Erythroblast (primary cell): ENCODE measurements at places on chromosomes 1 and 21.

DNA sequence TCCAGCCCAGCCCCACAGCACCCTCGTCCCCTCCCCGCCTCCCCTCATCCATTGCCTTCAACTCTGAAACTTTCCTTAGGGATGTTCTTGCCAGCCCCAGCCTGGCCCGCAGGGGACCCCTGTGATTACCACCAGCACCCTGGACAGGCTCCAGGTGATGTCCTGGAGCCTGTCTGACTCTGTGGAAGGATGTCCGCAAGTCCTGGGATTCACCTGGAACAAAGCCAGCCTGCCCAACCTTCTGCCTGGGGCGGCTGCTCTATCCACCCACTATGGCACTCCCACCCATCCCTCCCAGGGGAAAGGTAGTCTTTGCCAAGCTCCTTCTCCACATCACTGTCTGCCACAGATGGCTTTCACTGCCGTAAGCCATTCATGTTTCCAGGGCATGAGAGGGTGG is 24.4 kb upstream of the PTPRF start:
- DNase-seq = no peak

DNA sequence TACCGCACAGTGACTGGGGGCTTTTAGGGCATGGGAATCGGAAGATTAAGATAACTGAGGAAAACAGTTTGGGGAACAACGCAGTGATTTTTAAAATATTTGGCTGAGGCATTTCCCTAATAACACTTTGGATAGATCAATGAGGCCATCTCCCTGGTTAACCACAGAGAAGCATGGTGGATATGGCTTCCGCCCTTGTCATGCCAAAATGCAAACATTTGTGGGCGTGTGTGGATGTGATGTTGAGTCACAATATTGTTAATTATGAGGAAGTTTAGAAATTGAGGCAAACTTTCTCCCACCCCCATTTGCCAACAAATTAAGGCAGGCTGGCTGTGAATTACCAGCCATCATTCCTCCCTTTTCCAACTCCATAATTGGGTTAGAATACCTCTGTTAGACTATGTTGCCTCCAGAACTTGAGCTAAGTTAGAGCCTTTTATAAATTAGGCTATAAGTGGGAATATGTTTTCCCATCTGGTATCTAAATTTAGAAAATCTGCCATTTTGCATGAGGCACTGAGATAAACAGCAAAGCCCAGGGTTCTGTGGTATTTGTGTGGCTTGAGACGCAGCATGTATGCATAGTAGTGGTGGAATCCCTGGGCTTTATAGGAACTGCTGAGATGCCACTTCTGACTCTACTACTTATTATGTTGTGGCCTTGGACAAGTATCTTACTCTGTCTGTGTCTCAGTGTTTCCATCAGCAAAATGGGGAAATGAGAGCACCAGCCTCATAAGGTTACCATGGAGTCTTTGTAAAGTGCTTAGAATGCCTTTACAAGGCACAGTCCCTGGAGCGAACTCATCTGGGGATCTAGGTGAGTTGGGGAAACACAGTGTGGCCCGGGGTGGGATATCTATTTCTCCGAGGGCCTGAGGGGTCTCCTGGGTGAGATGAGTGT is 154.6 kb downstream of the C1orf94 start:
- DNase-seq = no peak

- DNase-seq = no peak
These were observed 6.4 kb downstream of the INPP5B start for GRCh38 chr1:37940299-37940947.

GRCh38 chr1:178961331-178961730 is 64.4 kb upstream of the FAM20B start:
- DNase-seq = no peak

GRCh38 chr1:204663644-204664383 is 21.7 kb downstream of the LRRN2 start:
- DNase-seq = no peak

DNA sequence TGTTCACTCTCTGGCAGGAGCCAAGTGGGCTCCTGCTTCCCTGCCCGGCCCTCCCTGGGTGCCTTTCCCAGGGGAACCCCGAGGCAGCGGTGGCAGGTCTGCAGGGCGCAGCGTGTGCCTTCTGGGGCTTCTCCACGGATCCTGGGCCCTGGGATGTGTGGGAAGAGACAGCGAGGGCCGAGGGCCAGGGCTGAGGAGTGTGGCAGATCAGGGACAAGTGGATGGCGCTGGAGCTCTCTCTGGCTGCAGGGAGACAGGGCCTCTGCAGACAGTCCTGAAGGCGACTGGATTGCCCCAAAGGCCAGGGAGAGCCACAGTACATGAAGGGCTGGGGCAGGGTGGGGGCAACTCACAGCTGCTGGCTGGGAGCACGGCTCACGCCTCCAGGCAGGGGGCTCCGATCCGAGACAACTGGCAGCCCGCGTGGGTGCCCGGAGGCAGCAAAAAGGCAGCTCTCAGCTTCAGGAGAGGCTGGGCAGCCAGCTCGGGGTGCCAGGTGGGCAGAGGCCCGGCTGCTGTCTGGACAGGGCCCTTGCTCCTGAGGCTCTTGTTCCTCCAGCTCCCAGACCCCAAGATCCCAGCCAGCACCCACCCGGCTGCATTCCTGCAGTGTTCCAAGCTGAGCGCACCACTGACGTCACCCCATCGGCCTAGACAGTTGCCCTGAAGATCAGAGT is 16.0 kb downstream of the MORN1 start:
- DNase-seq = no peak

GRCh38 chr1:116492358-116492811 is 78.4 kb downstream of the CD58 start:
- DNase-seq = peak; percentile 18

GRCh38 chr1:227728059-227728891 is 6.8 kb downstream of the JMJD4 start:
- DNase-seq = peak; percentile 66

GRCh38 chr21:45899317-45900033 is 82.1 kb upstream of the COL6A1 start:
- DNase-seq = no peak

- no peak for DNase-seq
These were observed 73.7 kb downstream of the LMO4 start for GRCh38 chr1:87402241-87403002.

DNA sequence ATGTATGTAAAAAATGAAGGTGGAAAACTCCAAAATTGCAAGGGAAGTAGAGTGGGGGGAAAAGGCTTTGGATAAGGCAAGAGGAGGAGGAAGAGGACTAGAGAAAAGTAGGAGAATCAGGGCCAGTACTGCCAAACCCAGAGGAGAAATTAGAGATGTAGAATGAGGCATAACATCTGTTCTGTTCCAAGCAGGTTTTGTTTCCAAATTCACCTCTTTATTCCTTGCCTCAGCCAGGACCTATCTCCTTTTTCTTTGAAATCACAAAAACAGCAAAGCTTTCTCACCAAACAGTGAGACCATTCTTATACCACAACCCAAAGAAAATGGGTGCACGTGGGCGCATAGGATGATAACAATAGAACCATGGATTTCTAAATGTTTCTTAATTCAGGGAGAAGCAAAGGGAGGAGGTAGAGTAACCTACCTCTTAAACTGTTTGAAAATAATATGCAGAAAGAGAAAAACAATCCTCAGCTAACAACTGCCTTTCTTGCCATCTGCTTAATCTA is 383.3 kb upstream of the PKN2 start:
- DNase-seq = no peak

GRCh38 chr1:234258071-234258470 is 115.2 kb upstream of the COA6 start:
- DNase-seq = no peak

DNA sequence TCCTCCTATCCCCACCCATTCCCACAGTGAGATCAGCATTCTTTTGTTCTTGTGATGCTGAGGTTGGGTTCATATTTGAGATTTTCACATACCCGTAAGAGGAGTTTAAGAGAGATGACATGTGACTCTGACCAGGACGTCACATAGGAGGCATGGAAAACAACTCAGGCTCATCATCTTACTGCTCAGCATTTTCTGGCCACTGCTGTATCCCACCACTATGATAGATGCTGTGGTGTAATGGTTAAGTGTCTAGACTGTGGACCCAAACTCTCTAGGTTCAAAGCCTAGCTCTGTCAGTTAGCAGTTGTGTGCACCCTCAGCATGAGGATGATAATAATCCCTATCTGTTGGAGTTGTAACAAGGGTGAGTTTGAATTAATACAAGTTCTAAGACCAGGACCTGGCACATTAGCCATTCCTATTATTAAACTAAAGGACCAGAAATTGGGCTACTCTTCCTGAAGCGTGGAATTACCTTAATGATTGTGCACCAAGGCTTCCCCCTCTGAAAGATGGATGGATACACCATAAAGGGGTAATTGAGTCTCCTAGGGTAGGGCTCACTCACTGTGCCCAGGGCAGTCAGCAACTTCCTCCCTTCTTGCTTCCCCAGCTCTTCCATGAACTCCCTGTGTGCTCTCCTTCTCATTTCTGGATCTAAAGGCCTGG is 40.9 kb downstream of the LGR6 start:
- DNase-seq = no peak

- peak; percentile 57 for DNase-seq
These were observed 953 bp upstream of the BRWD1 start for GRCh38 chr21:39314143-39315027.

GRCh38 chr1:188594542-188595235 is 1765.9 kb downstream of the PLA2G4A start:
- no peak for DNase-seq

GRCh38 chr1:112697781-112698201 is 9.1 kb downstream of the RHOC start:
- DNase-seq = no peak

DNA sequence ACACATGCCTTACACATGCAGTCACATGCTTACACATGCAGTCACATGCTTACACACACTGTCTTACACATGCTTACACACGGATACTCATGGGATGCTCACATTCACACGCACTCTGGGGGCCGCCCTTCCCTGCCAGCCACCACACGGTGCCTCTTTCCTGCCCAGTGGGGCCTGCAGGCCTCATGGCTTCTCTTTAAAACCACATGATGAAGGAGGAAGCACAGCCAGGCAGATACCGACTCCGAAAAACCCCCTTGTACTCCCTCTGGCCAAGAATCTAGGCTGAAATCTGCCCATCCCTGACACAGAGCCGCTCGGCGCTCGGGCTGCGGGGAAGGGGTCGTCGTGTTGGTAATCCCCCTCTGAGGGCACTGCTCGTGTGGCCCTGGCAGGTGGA is 113.0 kb downstream of the PRDM16 start:
- DNase-seq = no peak

DNA sequence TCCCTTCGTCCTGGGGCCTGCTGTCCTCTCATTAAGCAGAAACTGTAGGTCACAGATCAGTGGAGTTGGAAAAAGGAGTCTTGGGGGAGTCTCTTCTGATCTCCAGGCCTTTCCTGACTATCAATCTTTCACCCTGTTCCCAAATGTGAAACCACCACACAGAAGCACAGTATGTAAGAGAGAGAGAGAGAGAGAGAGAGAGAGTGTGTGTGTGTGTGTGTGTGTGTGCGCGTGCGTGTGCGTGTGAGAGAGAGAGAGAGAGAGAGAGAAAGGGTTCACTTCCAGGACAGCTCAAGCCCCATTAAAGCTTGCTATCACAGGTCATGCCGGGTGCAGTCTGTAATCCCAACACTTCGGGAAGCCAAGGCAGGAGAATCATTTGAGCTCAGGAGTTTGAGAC is 1.5 kb upstream of the TTC24 start:
- DNase-seq = no peak

- DNase-seq = no peak
These were observed 384.3 kb downstream of the PTPRU start for GRCh38 chr1:29620631-29621030.

GRCh38 chr1:240114222-240114621 is 22.5 kb downstream of the FMN2 start:
- no peak for DNase-seq

GRCh38 chr1:25107643-25108010 is 124.7 kb downstream of the SYF2 start:
- DNase-seq = no peak

- no peak for DNase-seq
These were observed 6.9 kb downstream of the PLA2G2D start for GRCh38 chr1:20112279-20113000.

DNA sequence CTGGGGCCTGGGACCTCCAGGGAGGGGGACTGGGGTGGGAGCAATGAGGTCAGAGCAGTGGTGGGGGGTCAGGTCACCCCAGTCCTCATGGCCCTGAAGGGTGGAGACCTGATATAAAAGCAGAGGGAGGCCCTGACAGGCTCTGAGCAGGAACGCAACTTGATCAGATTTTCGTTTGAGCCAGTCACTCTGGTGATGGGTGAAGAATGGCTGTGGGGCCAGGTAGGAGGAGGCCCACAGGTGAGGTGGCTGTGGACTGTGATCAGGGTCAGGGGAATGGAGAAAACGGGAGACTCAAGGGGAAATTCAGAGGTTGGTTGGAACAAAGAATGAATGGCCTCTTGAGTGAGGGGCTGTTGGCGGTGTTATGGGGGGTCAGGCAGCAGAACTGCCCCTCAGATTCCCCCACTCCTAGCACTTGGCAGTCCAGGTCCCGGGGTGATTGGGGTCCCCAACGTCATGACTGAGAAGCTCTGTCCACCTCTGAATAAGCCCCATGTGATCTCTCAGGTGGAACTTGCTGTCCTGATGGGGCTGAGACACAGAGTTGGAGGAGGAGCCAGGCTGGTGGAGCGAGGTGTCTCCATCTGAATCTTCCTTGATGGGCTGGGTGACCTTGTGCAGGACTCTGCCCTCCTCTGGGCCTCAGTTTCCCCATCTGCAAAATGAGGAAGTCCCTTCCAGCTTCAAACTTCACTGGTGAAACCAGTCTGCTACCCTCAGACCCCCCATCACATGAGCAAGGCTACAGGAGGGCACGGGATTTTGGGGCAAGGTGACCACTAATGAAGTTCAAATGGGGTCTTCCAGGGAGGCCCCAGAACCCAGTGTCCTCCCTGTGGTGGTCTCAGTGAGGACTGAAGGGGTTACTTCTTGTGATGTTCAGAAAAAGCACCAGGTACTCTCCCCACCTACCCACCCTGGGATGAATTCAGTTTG is 683.0 kb downstream of the MATN1 start:
- DNase-seq = no peak

- DNase-seq = no peak
These were observed 40.1 kb downstream of the SERTAD4 start for GRCh38 chr1:210272666-210273065.

DNA sequence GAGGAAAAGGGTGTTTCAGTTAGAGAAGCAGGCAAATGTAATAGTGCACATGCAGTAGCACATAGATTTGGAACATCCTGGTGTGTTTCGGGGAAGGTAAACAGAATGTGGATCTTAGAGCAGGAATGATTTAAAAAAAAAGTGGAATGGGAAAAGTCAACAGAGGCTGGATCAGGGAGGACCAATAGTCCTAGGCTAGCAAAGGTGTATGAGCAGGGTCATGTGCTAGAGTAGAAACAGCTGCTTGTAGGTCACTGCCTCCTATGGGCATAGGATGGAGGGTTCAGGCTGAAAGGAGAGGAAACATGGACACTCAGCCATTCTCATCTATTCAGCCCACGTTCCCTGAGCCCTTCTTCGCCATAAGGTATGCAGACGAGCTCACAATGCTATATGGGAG is 3.7 kb upstream of the KPNA6 start:
- no peak for DNase-seq

GRCh38 chr21:35149698-35150097 is 100.6 kb upstream of the RUNX1 start:
- DNase-seq = no peak

- no peak for DNase-seq
These were observed 150.1 kb downstream of the CDC7 start for GRCh38 chr1:91650764-91651163.
